Fibroblast of the conjunctiva (primary cell): ENCODE measurements at places on chromosomes 11 and 22.

DNA sequence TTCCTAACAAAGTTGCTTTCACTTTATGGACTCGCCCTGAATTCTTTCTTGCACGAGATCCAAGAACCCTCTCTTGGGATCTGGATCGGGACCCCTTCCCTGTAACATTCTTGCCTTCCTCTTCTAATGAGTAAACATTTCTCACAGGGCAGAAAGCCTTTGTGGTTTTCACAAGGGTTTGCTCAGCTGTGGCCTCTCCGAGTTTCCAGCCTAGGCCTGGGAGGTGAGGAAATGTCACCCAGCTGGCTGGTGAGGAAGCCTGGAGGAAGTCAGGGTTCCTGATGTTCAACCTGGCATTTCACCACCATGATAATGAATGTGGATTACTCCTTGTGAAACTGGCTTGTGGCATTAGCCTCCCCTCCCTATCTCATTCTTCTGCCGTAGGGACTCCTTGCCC is 224.9 kb downstream of the DSCAML1 start:
- DNase-seq, result no peak

DNA sequence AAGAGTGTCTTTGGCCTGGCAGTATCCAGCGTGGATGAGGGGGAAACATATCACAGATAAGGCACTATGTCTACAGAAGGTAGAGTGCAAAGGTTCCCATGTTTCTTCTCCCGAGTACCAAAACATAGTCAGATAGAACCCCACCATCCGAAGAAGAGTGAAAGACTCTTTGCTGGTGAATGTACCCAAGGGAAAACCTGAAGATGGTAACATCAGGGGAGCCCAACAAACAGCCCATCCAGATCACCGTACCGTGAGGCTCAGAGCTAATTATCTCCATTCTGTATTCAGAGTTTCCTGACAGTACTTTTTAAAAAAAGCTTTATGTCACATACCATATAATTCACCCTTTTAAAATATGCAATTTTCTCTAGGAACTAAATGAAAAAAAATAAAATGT is 44.4 kb downstream of the RAB30 start:
- DNase-seq, result no peak

DNA sequence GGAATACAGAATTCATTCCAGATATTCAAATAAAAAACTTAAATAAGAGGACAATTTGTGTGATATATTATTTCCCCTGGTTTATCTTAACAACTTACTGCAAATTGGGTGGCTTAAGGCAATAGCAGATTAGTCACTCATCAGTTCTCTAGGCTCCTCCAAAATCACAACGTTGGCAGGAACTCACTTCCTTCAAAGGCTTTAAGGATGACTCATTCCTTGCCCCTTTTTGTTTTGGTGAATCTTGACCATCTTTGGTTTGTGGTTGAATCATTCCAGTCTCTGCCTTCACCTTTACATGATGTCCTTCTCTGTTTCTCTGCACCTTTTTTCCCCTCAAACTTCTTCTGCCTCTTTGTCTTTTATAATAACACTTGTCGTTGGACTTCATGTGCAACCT is 3.4 kb downstream of the OR10AG1 start:
- DNase-seq, result no peak

DNA sequence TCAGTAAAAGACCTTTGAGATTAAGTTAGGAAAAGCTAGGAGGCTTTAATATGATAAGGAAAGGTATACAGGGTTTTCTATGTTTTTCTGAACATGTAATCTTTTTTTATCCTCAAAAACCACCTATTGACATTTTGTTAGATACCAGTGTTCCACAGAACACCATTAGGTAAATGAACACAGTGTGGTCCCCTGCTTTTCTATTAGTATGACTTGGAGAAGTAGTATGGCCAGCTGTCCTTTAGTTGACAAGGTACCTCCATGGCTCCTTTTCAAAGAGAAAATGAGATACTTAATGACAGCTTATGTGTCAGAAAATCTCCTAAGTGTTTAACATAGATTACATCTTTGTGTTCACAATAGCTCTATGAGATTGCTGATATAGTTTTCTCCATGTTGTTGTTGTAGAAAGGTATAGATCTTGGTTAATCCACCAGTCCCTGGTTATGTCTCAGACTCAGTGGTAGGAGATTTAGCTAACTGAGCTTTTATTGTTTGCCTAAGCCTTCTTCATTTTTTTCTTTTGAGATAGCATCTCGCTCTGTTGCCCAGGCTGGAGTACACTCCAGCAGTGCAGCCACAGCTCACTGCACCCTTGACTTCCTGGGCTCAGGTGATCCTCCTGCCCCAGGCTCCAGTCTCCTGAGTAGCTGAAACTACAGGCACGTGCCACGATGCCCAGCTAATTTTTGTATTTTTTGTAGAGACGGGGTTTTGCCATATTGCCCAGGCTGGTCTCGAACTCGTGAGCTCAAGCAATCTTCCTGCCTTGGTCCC is 46.0 kb downstream of the STIM1 start:
- DNase-seq, result no peak

- no peak for DNase-seq
Measured at GRCh38 chr11:134118006-134118405, 49.1 kb downstream of the JAM3 start.

GRCh38 chr11:115741376-115742107 is 237.3 kb upstream of the CADM1 start:
- DNase-seq, result no peak

DNA sequence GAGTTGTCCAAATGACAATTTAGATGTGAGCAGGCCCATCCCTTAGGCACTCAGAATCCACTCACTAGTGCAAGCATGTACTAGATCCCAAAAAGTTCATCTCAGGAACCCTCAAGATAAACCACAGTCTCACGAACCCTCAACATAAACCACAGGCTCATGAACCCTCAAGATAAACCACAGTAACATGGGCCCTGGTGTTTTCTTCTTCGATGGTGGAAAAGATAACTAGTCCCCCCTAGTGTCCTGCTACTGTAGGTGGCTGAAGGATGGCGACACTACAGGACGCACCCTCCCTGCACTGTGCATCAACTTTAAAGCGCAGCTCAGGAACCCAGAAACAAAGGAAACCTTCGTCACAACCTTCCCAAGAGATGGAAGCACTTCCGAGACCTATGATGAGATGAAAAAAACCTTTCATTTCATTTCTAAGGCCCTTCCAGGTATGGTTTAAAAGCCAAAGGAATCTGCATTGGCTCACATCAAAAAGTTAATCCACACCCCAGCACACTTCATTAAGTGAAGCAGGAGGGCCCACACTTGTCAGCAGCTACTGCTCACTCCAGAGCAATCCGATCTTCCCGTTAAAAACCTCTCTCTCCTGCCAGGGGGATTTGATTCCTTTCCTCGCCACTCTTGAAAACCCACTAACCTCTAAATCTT is 2.4 kb downstream of the LARGE1 start:
- DNase-seq, result no peak

DNA sequence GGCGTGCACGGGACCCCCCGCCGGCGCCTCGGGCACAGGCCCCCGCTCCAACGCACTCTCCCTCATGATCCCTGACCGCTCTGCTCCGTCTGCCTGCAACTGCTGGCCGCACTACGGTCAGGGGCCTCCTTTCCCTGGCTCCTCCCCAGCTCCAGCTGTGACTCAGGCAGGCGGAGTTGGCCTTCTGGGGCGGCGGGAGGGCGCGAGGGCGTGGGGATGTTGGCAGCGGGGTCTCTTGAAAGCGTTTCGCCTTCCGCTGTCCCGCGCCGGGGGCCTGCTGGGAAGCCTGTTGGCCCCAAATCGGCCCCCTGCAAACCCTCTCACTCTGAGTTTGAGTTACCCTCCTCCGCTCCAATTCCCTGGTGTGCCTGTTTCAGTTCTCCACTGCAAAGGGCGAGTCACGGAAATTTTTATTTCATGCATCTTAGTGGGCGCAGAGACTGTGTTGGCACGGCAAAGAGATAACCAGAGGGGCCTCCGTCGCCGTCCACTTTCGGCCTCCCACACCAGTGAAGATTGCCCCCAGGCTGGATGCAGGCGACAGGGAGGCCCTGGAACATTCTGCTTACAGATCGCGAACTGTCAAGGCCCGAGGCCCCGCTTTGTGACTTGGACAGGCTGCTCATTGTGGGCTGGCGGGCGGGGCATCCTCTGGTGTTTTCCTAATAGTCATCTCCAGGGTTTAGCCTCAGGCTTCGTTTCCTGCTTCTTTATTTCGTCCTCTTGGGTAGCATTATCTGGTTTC is at the start of gene CAVIN3:
CAVIN3 (minus strand) TSS at position 91 of the 745 bp plus-strand sequence; CDS start at position 66, 25 bp downstream.
- peak; percentile 78 for DNase-seq

GRCh38 chr11:1102996-1103395 is 28.3 kb downstream of the MUC2 start:
- no peak for DNase-seq

DNA sequence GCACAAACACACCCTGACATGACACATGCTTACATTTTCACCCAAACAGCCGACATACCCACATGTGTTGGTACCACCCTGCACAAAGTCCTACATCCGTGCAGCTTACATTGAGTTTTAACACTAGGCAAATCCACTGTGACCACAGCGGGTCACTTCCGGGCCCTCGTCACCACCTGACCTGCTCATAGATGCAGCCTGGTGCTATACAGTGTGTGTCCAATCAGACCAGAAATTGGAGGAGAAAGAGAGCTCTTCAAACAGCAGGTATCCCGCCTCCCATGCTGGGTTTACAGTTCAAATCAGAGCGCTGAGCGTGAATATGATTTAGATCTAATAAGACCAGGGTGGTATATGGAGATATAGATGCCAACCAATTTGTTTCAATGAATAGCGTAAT is 35.4 kb downstream of the PHF21B start:
- DNase-seq, result no peak

GRCh38 chr22:50578776-50579310 is 616 bp upstream of the CPT1B start:
- DNase-seq, result no peak

DNA sequence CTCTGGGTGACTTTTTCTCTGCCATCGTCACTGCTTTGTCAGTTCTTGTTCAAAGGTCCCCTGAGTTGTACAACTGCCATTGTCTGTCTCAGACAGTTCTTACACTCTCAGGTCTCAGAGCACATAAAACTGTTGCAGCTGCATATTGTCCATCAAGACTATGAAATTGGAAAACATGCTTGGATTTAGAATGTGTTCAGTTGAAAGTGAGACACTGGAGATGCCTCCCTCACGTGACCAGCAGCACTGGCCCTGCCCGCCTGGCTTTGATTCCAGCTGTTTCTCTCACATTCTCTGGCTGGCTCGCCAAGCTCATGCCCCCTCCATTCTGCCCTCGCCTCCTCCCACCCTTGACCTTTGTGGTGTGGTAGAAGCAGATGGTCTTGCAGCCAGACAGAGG is 244.2 kb downstream of the NTM start:
- no peak for DNase-seq

- DNase-seq, result no peak
Measured at GRCh38 chr22:23837496-23837859, 1.3 kb downstream of the DERL3 start.

DNA sequence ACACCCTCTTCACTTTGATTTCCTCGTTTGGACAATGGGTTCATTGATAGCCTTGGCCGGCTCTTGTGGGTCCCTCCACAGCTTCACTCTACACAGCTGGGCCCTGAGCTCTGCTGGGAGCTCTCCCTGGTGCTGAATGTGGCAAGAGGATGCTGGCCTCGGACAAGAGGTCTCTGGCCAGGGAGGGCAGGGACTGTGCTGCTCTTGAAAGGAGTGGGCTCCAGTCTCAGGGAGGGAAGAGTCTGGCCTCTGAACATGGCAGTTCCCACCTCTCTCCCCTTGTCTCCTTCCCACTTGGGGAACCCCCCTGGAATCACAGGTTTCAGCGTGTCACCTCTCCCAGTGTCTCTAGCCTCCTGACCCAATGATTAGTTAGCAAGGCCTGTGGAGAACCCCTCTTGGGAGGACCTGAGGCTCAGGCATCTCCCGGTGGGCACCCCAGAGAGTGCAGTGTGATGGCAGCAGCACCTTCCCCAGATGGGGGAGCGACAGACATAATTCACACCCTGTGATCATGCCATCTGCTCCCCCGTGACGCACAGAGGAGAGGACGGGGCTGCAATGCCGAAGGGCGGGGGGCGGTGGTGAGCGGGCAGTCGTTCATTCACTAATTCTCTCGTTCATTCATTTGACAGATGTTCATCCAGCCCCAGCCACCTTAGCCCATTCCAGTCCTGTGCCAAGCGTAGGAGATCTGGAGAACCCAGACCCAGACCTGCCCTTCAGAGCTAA is 2.8 kb upstream of the CABP7 start:
- DNase-seq, result peak; percentile 47

DNA sequence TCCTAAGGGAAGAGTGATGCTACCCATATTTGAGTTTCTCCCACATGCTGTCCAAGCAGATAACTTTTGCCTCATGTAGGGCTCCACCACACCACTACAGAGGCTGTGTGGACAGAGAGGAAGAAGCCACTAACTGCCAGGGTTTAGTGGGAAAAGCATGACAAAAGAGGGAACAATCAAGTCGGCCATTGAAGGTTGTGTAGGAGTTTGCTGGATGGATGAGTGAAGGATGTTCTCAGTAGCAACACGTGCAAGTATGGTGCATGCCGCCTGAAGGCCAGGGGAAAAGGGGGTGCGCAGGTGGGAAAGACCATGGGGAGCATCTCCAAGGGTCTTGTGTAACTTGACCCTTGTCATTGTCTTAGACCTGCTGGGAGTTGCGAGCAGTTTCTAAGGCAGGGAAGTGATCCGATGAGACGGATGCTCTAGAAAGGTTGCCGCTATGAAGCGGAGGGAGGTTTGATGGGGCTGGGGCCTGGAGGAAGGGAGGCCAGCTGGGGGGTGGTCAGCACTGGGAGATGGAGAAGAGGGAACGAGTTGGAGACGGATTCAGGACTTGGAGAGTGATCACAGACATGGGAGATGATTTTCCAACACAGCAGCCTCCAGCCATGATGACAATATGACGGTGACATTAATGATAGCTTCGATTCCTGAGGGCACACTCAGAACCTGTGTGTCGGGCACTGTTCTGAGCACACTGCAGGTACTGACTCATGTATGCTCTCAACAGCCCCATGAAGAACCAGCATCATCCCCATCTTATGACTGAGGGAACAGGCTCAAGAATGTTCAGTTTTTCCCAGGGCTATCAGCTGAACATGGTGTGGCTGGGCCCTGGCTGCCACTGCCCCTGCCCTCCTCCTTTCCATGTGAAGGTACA is 53.7 kb downstream of the CD6 start:
- no peak for DNase-seq

- DNase-seq, result no peak
Measured at GRCh38 chr11:44057340-44057739, 8.7 kb upstream of the ACCS start.

DNA sequence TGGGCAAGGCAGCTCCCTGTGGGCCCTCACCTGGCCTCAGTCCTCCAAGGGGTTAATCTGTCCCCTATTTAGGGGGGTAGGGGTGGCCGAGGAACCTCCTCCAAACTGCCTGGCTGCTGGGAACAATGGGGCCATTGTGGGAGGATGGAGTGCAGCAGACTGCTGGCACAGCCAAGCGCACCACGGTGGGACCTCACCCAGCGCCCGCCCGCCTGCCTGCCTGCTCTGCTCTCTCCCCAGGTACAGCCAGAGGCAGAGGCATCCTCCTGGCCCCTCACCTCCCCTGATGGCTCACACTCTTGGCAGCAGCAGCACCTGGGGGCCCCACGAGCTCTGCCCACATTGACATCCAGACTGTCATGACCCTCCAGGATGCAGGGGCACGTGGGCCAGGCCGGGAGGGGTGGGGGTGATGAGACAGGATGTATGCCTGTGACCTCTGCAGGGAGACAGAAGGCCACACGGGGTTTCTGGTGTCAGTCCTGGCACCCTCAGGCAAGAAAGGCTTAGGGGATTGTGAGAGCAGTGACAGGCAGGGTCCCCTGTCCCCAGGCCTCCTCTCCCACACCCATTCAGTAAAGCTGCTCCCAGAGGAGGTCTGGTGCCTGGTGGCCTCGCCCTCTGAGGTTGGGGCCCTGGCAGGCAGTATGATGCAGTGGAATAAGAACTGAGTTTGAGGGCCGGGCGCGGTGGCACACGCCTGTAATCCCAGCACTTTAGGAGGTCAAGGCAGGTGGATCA is 11.4 kb downstream of the BCL9L start:
- no peak for DNase-seq
